Activated T-cell treated with anti-CD3 and anti-CD28 coated beads for 24 hours (primary cell): ENCODE measurements at places on chromosomes 2 and 18.

- no peak for DNase-seq
Measured at GRCh38 chr2:172627181-172627580, 71.3 kb downstream of the PDK1 start.

- no peak for DNase-seq
Measured at GRCh38 chr18:61982475-61982874, 89.7 kb upstream of the RNF152 start.

- no peak for DNase-seq
Measured at GRCh38 chr2:161946489-161947107, 127.4 kb downstream of the DPP4 start.

DNA sequence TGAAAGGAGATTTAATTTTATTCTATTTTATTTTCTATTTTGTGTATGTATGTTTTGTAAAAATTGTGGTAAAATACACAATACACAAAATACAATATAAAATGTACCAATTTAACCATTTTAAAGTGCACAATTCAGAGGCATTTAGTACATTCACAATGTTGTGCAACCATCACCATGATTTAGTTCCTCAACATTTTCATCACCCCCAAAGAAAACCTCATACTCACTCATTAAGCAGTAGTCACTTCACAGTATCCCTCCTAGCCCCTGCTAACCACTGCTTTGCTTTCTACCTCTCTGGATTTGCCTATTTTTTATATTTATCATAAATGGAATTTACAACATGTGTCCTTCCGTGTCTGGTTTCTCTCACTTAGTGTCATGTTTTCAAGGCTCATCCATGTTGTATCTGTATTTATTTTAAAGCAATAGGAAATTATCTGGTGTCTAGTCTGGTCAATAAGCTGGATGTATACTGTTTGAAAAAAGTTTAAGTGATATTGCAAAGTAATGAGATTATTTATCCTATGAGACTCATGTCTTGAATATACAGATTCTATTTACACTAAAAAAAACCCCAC lies 77.9 kb upstream of the GLS start:
- no peak for DNase-seq

GRCh38 chr2:82879803-82880202 lies 1579.3 kb downstream of the SUCLG1 start:
- DNase-seq: no peak
